Small intestine (tissue), 16 donors: ENCODE measurements at places on chromosomes 2 and 18.

DNA sequence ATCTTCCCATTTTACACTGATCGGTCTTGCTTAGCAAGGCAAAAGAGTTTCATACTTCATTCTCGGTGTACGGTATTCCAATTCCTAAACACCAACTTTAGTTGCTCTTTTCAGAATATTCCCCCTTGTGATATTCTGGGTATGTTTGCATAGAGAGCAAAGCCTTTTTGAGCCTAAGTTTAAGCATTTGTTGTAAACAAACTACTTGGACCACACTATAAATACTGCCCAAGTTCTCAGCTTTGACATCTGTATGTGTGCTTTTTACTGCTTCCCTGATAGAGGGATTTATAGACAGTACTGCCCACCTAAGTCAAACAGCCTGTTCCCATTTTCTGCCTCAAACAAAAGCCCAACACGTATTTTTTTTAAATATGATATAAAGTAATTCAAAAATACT is 36.9 kb downstream of the CCBE1 start:
- DNase-seq, result no peak

DNA sequence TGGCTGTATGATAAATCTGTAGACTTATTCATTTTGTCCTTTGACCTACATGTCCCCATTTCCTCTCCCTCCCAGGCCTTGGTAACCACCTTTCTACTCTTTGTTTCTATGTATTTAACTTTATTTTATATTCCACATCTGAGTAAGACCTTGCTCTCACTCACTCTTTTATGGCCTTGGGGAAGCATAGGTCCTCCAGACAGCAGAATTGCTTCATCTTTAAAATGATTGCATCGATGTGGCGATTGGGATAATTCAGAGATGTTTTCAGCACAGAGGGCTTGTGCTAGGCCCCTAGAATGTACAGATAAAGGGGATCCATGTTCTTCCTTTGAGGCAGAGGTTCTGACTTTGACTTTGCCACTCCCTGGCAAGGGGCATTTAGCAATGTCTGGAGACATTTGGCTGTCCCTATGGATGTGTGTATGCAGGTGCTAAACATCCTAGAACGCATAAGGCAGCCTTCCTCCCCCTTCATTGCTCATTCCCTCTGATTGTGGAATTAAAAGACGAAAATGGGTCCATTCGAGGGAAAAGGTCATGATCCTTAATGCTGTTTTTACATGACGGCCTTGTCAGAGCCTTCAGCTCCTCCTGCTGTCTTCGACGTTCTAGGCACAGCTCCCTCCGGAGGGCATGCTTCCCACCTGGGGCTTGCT is 1.2 kb upstream of the GPR39 start:
- peak; percentile 84 for DNase-seq

DNA sequence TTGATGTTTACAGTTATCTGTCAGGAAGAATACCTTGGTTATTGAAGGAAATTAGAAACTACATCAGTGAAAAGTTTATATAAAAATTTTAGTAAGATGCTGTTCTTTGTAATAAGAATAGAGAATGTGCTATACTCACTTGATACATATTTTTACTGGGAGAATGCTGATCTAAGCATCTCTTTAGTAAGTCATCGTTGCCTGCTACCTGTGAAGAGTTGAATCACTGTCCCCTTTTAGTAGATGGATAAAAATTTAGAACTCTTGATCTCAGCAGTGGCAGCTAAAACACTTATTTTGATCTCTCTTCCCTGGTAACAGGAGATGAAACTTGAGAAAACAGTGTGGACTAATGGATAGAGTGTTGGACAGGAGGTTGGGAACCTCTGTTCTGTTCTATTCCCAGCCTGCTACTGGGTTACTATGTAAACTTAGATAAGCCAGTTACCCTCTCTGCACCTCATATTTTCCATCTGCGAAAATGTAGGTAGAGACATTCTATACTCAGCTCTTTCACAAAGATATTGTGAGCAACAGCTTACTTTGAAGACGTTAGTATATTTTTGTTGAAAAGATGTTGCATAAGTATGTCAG is 100.3 kb downstream of the FEZ2 start:
- DNase-seq, result no peak

DNA sequence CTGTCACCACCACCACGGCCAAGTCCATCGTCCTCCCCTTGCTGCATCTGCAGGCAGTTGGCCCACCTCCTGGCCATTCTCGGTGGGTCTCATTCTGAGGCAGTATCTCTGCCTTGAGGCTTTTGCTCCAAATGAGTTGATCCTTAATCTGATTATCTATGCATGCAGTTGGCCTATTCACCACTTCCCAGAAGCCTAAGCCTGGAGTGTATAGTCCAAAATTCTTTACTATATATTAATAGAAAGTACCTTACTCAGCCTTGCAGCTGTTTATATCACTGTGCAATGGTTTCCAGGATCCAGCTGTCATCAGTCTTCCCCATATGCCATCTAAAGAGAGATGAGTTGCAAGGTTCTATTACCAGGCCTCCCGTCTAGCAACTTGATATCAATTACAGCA is 292.4 kb downstream of the SS18 start:
- no peak for DNase-seq

DNA sequence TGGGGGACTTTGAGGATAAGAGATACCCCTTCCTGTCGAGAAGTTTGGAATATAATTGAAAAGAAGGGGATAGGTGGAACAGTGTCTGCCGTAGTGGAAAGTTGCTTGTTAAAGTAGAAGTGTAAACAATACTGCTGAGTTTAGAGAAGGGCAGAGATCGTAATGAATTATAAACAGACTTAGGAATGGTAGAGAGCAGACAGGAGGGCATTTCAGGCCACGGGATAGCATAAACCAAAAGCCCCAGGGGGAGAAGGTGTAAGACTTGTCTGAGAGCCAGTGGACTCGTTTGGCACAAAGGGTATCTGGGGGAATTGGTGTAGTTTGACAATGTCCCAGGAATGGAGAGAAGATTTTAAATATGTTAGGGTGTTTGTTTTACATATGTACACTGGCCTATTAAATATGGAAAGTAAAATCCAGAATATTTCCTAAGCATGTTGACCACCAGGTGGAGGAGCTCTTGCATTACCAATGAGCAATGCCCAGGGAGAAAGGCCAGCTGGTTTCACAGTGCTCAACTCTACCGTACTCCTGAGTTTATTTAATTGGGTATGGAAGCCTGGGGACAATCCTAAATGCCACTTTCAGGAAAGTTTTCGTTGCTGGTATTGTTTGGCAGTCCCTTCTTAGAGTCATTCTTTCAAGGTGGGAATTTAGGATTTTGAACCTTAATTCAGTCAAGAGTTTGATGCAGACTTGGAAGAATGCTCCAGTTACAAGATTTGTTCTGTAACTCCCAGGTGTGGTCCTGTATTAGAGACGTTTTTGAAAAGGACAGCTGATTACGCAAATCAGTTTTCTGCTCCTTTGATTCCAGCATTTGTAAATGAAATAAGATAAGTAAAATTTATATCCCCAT is 7.5 kb downstream of the COPS8 start:
- DNase-seq, result no peak

DNA sequence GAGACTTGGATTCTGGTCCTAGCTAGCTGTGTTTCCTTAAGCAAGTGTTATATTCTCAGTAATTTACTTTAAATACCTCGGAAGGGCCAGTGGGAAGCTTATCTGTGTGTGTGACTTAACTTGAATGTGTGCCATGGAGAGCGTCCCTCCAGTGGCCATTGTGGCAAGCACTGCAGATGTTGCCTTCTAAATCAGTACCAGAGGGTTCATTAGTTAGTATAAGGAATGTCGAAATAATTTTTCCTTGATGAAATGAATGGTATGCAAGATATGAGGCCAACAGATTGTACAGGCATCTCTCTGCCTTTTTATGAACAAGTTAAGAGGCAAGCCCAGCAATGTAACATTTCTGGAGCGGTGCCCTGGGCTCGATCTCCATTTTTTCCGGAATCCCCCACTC is 52.0 kb downstream of the FBXO36 start:
- DNase-seq, result no peak

DNA sequence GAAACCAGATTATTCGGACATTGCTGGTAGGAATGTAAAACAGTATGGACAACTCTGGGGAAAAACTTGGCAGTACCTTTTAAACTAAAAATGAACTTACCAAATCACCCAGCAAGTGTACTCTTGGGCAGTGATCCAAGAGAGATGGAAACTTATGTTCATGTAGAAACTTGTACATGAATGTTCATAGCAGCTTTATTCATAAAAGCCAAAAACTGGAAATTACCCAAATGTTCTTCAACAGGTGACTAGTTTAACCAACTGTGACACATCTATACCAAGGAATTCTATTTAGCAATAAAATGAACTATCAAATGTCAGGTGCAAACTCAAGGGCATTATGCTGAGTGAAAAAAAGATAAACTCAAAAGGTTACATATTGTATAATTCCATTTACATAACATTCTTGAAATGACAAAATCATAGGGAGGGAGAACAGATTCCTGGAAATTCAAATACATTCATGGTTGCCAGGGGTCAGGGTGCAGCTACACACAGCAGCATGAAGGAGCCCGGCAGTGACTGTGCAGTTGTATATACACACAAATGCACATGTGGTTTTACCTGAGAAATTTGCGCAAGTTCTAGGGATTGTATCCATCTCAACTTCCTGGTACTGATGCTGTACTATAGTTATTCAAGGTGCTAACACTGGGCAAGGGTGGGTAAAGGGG is 3.5 kb upstream of the RNU4ATAC start:
- DNase-seq, result no peak

DNA sequence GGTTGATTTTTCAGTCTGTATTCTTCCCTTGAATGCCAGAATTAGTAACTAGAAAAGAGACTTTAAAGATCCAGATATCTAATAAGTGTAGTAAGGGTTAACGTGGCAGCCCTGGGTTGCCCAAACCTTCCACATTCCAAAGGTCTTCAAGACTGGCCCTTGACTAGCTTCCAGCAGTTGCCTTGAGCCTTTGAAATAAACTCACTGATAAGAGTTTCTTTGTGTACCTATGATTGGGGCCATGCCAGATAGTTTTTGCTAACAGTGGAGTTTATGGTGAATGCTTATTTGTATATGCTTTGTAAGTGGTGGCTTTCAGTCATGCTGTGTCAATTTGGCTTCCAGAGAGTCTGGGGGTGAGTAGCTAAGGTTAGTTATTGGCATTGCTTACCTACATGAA is 722.3 kb downstream of the RNF144A start:
- peak; percentile 35 for DNase-seq

DNA sequence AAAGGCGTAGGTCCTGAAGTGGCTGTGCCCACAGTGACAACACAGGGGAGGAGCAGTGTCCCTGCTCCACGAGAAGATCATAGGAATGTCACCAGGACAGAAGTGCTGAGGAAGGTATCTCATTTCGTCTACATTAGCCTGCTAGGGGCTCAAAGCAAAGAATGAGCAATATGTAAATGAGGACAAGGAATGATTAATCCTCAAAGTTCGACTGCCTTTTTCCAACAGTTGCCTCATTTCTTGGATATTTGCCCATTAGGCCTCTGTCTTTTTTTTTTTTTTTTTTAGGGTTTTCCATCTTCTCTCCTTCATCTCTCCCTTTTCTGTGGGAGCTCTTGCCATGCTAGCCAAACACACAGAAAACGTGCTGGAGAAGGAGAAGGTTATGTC is 105.2 kb upstream of the ARHGAP28 start:
- DNase-seq, result no peak

- no peak for DNase-seq
Measured at GRCh38 chr2:234587341-234588053, 90.6 kb upstream of the ARL4C start.

DNA sequence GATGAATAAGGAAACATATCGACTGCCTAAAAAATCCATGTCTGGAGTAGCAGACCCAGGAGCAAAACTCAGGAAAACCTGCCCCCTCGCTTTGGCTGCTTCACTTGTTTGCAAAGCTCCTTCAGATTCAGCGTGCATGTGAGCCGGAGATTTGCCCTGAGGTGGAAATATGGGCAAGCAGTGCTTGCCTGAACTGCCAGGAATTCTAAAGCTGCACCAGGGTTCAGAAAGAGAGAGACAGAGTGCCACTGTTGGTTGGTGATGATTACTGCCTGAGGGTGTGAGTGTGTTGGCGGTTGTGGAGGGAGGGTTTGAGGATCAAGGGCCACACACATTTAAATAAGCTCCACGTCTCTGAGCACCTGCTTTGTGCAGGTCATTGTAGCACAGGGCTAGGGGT is 139.6 kb upstream of the RGPD4 start:
- no peak for DNase-seq

GRCh38 chr2:96715658-96716057 is 24.2 kb downstream of the LMAN2L start:
- peak; percentile 12 for DNase-seq

- DNase-seq, result no peak
Measured at GRCh38 chr2:228599297-228599696, 417.8 kb upstream of the SPHKAP start.

- DNase-seq, result peak; percentile 55
Measured at GRCh38 chr2:207692206-207693065, 19.0 kb upstream of the CCNYL1 start.

DNA sequence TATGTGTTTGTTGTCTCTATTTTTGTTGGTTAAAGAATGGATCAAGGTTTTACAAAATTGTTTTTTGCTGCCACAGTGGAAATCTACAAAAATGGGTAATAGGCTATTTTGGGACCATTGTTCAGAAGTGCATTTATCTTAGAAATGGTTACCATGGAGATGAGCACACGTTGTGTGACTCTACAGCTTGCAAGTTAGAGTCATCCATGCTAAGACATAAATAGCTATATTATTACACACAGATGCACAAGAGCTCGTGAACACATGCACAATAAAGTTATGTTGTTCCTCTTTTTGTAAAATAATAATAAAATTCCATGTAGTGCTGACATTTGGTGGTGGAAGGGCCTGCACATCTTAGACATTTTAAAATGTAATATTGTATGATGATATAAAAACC is 15.5 kb upstream of the DUSP19 start:
- no peak for DNase-seq

GRCh38 chr2:204574486-204574885 is 29.2 kb downstream of the PARD3B start:
- DNase-seq, result peak; percentile 73

DNA sequence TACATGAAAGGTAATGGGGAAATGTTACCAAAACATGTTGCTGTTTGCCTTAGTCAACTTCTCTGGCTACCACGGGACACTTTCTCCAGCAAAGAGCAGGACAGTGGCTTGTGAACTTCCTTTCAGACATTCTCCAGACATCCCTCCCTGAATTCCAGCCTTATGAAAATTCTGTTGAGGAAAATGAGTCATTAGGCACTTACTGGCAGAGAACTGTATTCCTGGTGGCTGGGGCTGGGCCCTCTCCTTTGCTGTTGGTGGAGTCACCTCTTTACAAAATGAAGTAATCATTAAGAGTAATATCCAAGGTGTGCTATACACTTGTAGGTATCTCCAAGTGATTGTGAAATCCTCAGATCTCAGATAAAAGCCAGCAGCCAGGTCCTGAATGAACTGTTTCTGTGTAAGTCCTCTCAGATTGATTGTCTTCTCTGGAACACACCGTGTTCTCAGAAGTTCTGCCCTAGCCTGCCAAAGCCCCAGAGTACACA is 1.3 kb upstream of the FAP start:
- DNase-seq, result peak; percentile 29
